COR-L47 (cell line): ENCODE measurements at places on chromosomes 11 and 22.
A peak's percentile ranks its signal among the peaks of the same experiment; 100 is the strongest.

DNA sequence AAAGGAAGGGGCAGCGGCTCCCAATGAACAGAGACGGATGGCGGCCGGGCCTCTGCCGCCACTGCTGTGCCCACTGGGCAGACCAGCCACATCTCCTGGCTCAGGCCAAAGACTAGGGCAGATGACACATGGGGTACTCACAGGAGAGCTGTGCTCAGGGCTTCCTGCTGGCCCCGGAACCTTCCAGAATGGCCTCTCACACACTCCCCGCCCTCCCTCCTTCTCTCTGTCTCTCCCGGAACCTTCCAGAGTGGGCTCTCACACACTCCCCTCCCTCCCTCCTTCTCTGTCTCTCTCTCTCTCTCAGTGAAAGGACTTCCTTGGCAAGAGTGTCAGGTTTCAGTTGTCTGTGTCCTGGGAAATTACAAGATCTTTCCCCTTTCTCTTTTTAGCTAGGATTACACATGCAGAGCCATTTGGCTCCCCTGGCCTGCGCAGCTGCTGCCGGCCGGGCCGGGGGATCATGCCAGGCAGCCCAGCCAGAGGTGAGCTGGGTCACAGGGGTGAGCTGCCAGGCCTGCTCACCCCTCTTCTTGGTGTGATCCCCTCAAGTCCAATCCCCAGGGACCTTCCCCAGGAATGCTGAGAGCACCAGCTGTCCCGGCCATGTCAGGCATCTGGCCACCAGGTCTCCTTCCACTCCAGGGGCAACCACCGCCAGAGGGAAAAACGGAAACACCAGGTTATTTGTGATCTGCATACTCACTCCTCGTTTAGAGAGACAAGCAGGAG, 45.3 kb upstream of the ADA2 start:
- no peak for DNase-seq

DNA sequence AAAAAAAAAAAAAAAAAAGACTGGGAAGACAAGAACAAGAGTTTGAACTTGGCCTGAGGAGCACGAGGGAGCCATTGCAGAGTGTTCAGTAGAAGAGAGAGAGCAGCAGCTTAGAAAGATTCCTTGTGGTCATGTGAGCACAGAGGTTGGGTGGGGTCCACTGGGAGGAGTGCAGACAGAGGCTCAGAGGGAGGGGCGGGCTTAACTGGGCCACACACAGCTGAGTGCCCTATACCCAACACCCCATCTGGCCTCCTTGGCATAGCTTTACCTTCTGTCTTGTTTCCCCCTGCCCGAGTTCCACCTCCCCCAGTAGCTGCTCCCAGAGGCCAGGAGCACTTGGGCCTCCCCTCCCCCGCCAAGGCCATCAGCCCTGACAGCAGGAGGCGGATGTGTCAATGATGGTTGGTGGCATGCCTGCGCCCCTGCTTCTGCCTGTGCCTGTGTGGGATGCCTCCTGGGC, 12.1 kb downstream of the C11orf86 start:
- DNase-seq: no peak

GRCh38 chr11:116505298-116506262, 267.2 kb downstream of the BUD13 start:
- DNase-seq: peak; percentile 70

DNA sequence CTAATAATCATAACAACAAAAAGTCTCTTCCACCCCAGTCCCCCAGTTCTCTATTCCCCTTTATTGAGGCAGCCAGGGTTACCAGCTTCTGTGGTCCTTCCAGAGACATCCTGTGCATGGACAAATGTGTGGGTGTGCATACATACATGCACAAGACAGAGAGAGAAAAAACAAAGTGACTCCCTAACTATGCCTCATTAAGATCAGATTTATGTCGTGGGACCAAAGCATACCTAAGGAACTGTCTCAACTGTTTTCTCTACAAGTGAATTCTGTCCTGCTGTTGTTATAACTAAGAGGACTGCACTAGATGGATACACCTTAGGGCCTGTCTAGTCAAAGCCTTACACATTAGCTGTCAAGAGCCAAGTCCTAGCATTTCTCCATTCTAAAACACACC, 106.7 kb downstream of the MRTFA start:
- DNase-seq: no peak

DNA sequence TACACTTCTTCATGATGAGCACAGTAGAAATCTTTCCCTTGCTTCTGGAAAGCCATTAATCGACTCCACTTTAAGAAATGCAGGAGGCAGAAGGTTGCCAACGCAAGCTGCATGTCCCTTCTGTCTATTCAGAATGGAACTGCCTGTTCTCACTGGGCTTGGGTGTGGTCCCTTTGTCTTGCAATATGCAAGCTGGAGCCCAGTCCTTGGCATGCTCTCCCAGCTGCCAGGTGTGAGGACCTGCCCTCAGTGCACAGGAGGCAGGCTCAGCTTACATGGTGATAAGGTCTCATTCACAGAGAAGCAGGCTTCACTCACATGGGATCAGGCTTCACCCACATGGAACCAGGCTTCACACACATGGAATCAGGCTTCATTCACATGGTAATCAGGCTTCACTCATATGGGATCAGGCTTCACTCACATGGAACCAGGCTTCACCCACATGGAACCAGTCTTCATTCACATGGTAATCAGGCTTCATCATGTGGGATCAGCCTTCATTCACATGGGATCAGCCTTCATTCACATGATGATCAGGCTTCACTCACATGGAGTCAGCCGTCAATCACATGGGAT, 59.2 kb upstream of the USP47 start:
- peak; percentile 90 for DNase-seq
